ENCODE measurements at places on chromosomes 1 and 21. TPM values are rescaled to one million over a fixed set of nuclear protein-coding genes. Genes with fewer than 3 reads are reported as not detected.

SHISA4 gene
- total RNA-seq = 6.7 TPM

CCDC30 gene
- total RNA-seq = 0.75 TPM

TCHH gene
- total RNA-seq = not detected

S100A8 gene
- 7.4 TPM for total RNA-seq

C4BPB gene
- 9.8 TPM for total RNA-seq

ARF1 gene
- total RNA-seq = 444 TPM

GSTM2 gene
- total RNA-seq = 87.5 TPM

C1QA gene
- 49.2 TPM for total RNA-seq

RHD gene
- not detected for total RNA-seq

ZNF672 gene
- 53.1 TPM for total RNA-seq

ARHGAP30 gene
- total RNA-seq = 0.60 TPM

CYP4X1 gene
- 0.96 TPM for total RNA-seq

PRAMEF17 gene
- total RNA-seq = not detected

MAP10 gene
- not detected for total RNA-seq

ACTL8 gene
- not detected for total RNA-seq

FCRL2 gene
- 10.8 TPM for total RNA-seq

OPTC gene
- total RNA-seq = not detected

RCAN3 gene
- total RNA-seq = 6.4 TPM

TTLL10 gene
- total RNA-seq = not detected

CTBS gene
- 3.8 TPM for total RNA-seq

GJA9 gene
- total RNA-seq = not detected

TTC39A gene
- 93.5 TPM for total RNA-seq

BCAR3 gene
- 71.7 TPM for total RNA-seq

GRIK1 gene
- not detected for total RNA-seq

SHE gene
- total RNA-seq = 8.2 TPM

GCSAML gene
- total RNA-seq = 0.32 TPM

PTCH2 gene
- not detected for total RNA-seq

GPR157 gene
- total RNA-seq = 14.3 TPM

ZNF644 gene
- total RNA-seq = 65.7 TPM

SLC6A9 gene
- total RNA-seq = 31.8 TPM

OSCP1 gene
- 1.2 TPM for total RNA-seq

CD34 gene
- 8.6 TPM for total RNA-seq

PGM1 gene
- 77.8 TPM for total RNA-seq

TMEM269 gene
- 0.37 TPM for total RNA-seq

GPATCH2 gene
- total RNA-seq = 8.6 TPM

FCAMR gene
- 2.4 TPM for total RNA-seq

FBXO2 gene
- not detected for total RNA-seq

SAMD11 gene
- 26.9 TPM for total RNA-seq

FAM76A gene
- 13.7 TPM for total RNA-seq

BATF3 gene
- 0.14 TPM for total RNA-seq

FH gene
- 83.8 TPM for total RNA-seq

PTPN14 gene
- 9.7 TPM for total RNA-seq

All from transverse colon (tissue), 4 donors.